CD4-positive, CD25-positive, alpha-beta regulatory T cell (primary cell): ENCODE measurements at places on chromosomes 3 and 15. TPM values are rescaled to one million over a fixed set of nuclear protein-coding genes. Genes with fewer than 3 reads are reported as not detected.

RTP3 gene
- polyA plus RNA-seq, result not detected

DNA sequence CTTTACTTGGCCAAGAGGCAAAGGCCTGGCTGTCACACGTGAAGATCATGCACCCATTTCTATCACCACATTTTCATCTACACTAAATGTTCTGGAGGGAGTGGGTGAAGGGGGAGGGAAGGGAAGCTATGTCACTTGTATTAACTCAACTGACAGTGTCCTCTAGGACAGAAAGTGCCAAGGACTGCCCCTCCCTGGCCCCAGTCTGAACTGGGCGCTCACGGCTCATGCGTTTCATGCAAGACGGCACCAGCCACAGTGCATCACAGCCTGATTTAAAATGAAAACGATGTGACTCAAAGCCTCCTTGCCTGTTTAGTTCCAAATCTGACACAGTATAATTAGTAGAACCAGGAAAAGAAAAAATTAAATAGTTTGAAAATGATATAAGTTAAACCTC, 20.8 kb upstream of the RAD18 start:
- no peak for DNase-seq

STRIT1 gene
- not detected for polyA plus RNA-seq

DNA sequence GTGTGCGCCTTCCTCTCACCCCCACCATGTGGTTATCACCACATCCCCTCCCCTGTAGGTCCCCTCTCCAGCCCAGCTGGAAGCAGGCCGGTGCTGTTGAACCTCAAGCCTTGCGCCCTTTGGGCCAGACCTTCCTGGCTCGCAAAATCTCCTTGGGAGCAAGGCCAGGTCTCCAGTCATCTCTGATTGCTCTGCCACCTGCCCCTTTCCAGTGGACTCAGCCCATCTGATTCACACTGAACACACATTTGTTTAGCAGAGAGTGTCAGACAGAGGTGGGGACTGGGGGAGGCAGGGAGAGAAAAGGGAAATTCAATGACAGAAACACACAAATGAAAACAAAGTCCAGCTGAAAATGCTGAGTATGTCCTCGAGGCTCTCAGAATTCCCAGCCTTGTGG, 119.4 kb downstream of the TPRA1 start:
- no peak for DNase-seq

DNA sequence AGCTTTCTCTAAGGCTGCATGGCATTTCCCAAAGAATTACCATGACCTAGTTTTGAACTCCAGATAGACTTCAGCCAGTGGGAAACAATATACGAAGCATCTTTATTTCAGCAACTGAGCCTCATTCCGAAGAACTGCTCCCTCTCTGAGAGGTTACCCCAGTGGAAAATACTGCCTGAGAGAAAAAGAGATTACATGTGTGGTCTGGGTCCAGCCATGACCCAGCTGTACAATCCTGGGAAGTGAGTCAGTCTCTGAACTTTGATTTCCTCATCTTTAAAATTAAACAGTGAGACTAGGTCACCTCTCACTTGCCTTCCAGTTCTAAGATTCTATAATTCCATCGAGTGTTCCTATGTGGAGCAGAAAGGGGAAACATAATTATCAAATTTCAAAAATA, 42.4 kb downstream of the TNIK start:
- DNase-seq, result no peak

NR2E3 gene
- not detected for polyA plus RNA-seq

- DNase-seq, result no peak
Observed at GRCh38 chr15:55786341-55786740, 43.4 kb upstream of the PRTG start.

ZNF501 gene
- 1.8 TPM for polyA plus RNA-seq
